ENCODE measurements at places on chromosomes 16 and 17.

DNA sequence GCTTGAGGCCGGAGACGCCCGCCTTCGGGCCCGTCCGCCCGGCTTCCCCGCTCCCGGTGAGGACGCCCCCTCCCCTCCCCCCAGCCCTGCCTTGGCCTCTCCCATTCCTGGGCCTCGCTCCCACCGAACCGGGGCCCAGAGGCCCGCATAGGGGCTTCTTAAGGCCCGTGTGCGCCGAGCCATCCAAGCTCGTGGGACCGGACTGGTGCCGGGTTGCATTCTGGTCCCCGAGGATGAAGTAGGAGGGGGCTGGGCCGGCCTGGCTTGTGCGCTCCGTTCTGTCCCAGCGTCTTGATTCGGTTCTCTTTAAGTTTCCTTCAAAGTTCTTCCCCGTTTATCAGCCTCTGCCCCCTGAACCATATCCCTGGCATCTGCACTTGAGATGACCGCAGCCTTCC is 488 bp downstream of the SENP3 start:
- no peaks in the 10 kb centered on the region for H3K27me3 ChIP-seq
- H3K36me3 ChIP-seq = peaks cover 40% of the 10 kb centered on the region

DNA sequence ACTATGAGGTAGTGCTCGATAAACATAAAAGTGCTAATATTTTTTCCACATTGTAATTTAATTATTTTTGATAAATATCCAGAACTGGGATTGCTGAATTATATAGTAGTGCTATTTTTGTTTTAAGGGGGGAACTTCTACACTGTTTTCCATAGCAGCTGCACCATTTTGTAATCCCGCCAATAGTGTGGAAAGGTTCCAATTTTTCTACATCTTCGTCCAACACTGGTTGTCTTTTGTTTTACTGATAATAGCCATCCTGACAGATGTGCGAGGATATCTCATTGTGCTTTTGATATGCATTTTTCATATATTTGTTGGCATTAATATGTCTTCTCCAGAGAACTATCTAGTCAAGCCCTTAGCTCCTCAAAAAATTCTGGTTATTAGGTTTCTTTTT is 259.6 kb upstream of the KCNJ16 start:
- DNase-seq = no peak
- H3K4me3 ChIP-seq = no peak overlapping the region
- H3K27ac ChIP-seq = no peak overlapping the region
- H3K4me1 ChIP-seq = no peaks in the 10 kb centered on the region

- peak; percentile 28 for DNase-seq
- H3K27ac ChIP-seq = no peak overlapping the region
- H3K4me1 ChIP-seq = peaks cover 8% of the 10 kb centered on the region
- peak overlapping the region; percentile 73 for H3K4me3 ChIP-seq
- peaks cover 3% of the 10 kb centered on the region for H3K27me3 ChIP-seq
- H3K36me3 ChIP-seq = peaks cover 26% of the 10 kb centered on the region
These were observed 542 bp downstream of the KLHL36 start for GRCh38 chr16:84648595-84649510.

- no peak overlapping the region for H3K27ac ChIP-seq
- no peak overlapping the region for H3K4me3 ChIP-seq
- H3K36me3 ChIP-seq = no peaks in the 10 kb centered on the region
- H3K4me1 ChIP-seq = peaks cover 3% of the 10 kb centered on the region
- DNase-seq = peak; percentile 39
- H3K27me3 ChIP-seq = peaks cover 59% of the 10 kb centered on the region
These were observed 44.0 kb downstream of the PRAC1 start for GRCh38 chr17:48678141-48678971.

DNA sequence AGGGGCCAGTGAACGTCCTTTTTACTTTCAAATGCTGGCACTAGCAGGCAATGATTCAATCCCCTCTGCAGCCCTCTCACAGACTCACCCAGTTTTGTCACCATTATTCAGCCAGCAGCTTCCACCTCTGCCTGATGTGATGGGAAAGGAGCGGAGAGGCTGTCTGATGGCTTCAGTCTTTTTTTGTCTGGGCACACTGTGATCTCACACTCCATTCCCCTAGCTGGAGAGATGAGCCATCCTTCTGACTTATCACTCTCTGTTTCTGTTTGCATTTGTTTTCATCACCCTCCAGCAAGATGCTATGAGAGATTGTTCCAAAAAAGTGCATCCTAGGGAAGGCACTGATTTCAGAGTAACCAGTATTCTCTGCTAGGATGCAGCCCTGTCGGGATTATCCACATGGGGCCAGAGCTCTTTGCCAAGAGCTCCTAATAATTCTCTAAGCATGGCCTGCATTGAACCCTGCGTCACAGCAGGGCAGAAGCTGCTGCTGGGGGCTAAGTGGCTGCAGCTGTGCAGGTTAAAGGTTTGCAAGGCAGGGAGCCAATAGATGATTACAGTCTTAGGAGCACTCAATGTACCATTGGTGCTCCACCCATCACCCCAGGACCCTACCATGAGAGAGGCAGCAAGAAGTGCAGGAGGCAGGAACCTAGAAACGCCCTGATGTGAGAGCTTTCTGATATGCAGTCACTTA is 236.1 kb upstream of the C16orf82 start:
- H3K27me3 ChIP-seq = no peaks in the 10 kb centered on the region
- H3K27ac ChIP-seq = no peak overlapping the region
- no peaks in the 10 kb centered on the region for H3K4me1 ChIP-seq
- H3K36me3 ChIP-seq = no peaks in the 10 kb centered on the region

- peaks cover 8% of the 10 kb centered on the region for H3K36me3 ChIP-seq
- no peaks in the 10 kb centered on the region for H3K27me3 ChIP-seq
- no peak overlapping the region for H3K27ac ChIP-seq
- DNase-seq = no peak
- H3K4me1 ChIP-seq = peaks cover 23% of the 10 kb centered on the region
These were observed 90.7 kb upstream of the GSE1 start for GRCh38 chr16:85522308-85522841.

DNA sequence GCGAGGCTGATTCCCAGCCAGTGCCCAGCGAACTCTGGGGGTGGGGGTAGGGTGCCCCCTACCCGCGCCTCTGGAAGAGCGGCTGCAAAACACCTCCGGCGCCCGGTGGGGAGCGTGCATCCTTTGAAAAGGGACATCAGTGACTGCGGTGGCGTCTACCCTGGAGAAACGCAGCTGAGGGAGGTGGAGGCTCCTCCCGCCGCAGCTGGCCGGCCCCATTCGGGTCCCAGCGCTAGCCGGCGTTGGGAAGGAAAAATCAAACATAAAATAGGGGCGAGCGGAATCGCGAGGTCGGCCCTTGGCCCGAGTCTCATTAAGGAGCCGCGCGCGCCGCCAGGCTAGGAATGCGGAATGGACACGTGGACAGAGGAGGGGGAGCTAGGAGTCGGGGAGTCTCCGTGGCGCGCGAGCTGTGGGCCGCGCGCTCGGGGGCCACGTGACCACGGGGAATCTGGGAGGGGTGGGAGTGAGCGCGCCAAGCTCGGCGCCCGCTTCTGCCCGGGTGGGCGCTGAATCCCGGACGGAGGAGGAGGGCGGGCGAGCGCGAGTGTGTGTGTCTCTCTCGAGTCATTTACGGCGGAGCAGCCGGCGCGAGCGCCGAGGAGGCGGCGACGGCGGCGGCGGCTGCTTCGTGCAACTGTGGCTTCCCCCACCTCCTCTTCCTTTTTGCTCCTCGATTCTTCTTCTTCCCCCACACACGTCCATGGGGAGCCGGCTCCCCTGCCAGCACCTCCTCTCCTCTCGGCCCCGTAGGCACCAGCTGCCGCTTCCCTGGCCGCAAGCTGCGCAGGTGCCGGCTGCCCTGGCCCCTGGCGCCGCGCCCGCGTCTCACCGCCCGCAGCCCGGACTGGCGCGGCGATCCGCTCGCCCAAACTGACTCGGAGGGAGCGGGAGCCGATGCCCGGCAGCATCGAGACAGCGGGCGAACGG is at the start of gene TMEM132E:
TMEM132E (plus strand) TSS at position 566 of the 930 bp plus-strand sequence. CDS start 1,495 bp downstream, outside the sequence.
- H3K36me3 ChIP-seq = no peaks in the 10 kb centered on the region
- H3K4me1 ChIP-seq = no peaks in the 10 kb centered on the region
- peak; percentile 61 for DNase-seq
- H3K27me3 ChIP-seq = peaks cover 86% of the 10 kb centered on the region
- peak within 1 kb of the TSS; percentile 32 for H3K4me3 ChIP-seq

- DNase-seq = no peak
- no peak overlapping the region for H3K27ac ChIP-seq
- no peak overlapping the region for H3K4me3 ChIP-seq
- H3K36me3 ChIP-seq = no peaks in the 10 kb centered on the region
These were observed 63.7 kb upstream of the LYRM9 start for GRCh38 chr17:27956601-27957445.

DNA sequence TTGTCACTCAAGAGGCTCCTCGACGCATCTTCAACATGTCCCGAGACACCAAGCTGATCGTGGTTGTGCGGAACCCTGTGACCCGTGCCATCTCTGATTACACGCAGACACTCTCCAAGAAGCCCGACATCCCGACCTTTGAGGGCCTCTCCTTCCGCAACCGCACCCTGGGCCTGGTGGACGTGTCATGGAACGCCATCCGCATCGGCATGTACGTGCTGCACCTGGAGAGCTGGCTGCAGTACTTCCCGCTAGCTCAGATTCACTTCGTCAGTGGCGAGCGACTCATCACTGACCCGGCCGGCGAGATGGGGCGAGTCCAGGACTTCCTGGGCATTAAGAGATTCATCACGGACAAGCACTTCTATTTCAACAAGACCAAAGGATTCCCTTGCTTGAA is 101.0 kb downstream of the HS3ST2 start:
- no peaks in the 10 kb centered on the region for H3K36me3 ChIP-seq
- no peak overlapping the region for H3K4me3 ChIP-seq
- H3K27me3 ChIP-seq = no peaks in the 10 kb centered on the region
- H3K4me1 ChIP-seq = no peaks in the 10 kb centered on the region
- H3K27ac ChIP-seq = no peak overlapping the region

DNA sequence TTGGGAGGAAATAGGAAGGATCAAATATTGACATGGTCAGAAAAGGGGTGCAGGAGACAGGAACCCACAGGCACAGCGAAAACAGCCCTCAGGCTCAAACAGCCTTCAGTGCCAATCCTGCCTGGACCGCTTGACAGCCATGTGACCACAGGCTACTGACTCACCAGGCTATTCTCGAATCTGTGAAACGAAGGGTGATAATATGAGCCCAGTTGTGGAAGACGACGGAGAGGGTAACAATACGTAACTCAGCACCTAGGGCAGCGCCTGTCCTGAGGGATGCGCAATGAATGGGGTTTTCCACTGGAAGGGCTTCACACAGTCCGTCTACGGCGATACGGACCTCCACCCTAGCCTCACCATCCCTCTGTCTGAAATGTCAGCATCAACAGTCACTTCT is 117.3 kb upstream of the RCVRN start:
- H3K27me3 ChIP-seq = peaks cover 2% of the 10 kb centered on the region
- H3K36me3 ChIP-seq = no peaks in the 10 kb centered on the region
- no peak for DNase-seq
- no peak overlapping the region for H3K4me3 ChIP-seq
- no peak overlapping the region for H3K27ac ChIP-seq
- H3K4me1 ChIP-seq = no peaks in the 10 kb centered on the region

DNA sequence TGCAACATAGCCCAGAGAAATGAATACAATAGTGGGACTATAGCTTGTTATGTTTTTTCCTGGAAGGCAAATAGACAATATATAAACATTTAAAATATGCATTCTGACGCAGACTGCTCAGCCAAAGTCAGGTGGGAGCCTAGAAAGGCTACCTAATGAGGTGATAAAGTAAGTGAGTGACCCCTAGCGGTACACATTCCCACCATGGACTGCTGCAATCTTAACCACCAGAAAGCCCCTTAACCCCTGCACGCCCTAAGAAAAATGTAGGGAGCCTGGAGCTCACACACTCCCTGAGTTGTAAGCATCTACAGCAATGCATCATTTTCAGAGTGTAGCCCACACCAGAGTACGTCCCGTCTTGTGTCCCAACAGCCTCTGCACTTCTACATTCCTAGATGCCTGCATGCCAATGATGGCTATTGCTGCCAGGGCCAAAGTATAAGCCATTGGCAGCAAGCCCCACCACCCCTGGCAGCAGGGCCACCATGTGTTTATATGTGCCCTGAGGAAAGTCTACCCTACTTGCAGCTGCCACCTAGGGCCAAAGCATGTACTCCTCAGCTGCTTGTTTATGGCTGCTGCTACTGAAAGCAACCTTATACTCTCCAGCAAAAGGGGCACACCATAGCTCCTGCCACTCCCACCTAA is 127.6 kb downstream of the KIF2B start:
- no peaks in the 10 kb centered on the region for H3K27me3 ChIP-seq
- H3K4me1 ChIP-seq = no peaks in the 10 kb centered on the region
- DNase-seq = no peak
- H3K27ac ChIP-seq = no peak overlapping the region
- H3K36me3 ChIP-seq = no peaks in the 10 kb centered on the region

- no peak overlapping the region for H3K27ac ChIP-seq
- no peaks in the 10 kb centered on the region for H3K4me1 ChIP-seq
- H3K4me3 ChIP-seq = no peak overlapping the region
- H3K36me3 ChIP-seq = peaks cover 77% of the 10 kb centered on the region
- no peaks in the 10 kb centered on the region for H3K27me3 ChIP-seq
These were observed 18.2 kb downstream of the PGS1 start for GRCh38 chr17:78396441-78397337.

GRCh38 chr16:11257131-11257938 is 1.3 kb upstream of the SOCS1 start:
- H3K4me1 ChIP-seq = peaks cover 13% of the 10 kb centered on the region
- peak; percentile 74 for DNase-seq
- peak overlapping the region; percentile 99 for H3K27ac ChIP-seq

DNA sequence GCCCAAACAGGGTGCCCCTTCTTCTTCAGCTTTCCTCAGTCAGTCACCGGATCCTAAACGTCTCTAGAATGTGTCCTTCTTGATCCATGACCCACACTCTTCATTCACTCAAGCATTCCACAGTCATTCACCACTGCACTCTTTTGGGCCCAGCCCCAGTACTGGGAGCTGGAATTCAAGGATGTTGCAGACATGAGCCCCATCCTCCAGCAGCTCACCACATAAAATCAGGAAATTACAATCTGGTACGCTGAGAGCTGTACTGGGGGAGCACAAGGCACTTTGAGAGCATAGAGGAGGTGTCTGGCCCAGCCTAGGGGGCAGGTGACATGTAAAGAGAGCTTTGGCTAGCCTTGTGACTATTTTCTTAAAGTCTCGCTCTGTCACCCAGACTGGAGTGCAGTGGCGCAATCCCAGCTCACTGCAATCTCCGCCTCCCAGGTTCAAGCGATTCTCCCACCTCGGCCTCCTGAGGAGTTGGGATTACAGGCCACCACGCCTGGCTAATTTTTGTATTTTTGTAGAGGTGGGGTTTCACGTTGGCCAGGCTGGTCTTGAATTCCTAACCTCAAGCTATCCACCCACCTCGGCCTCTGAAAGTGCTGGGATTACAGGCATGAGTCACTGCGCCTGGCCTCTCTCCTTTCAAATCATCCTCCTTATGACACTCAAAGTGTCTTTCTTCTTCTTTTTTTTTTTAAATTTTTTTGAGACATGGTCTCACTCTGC is 18.7 kb downstream of the CES4A start:
- H3K4me1 ChIP-seq = no peaks in the 10 kb centered on the region
- H3K27me3 ChIP-seq = no peaks in the 10 kb centered on the region

GRCh38 chr16:83215406-83216001 is 588.7 kb downstream of the CDH13 start:
- no peaks in the 10 kb centered on the region for H3K27me3 ChIP-seq
- DNase-seq = peak; percentile 11
- H3K36me3 ChIP-seq = no peaks in the 10 kb centered on the region
- H3K27ac ChIP-seq = no peak overlapping the region
- H3K4me3 ChIP-seq = no peak overlapping the region

- H3K4me3 ChIP-seq = peak overlapping the region; percentile 35
- peaks cover 25% of the 10 kb centered on the region for H3K4me1 ChIP-seq
- peaks cover 51% of the 10 kb centered on the region for H3K27me3 ChIP-seq
- DNase-seq = no peak
- H3K36me3 ChIP-seq = no peaks in the 10 kb centered on the region
- H3K27ac ChIP-seq = no peak overlapping the region
These were observed 878 bp downstream of the TRIM72 start for GRCh38 chr16:31214708-31215286.

GRCh38 chr17:55177855-55178217 is 86.9 kb upstream of the HLF start:
- no peaks in the 10 kb centered on the region for H3K36me3 ChIP-seq
- no peak for DNase-seq
- no peak overlapping the region for H3K27ac ChIP-seq
- H3K4me3 ChIP-seq = no peak overlapping the region

All from large intestine (tissue), 12 donors.